Thymus (tissue), 14 donors: ENCODE measurements at places on chromosomes 1 and 21.

GRCh38 chr1:53117836-53118235, 24.6 kb downstream of the SLC1A7 start:
- no peak for DNase-seq

- DNase-seq, result no peak
Measured at GRCh38 chr1:147579532-147579931, 38.2 kb downstream of the BCL9 start.

GRCh38 chr1:177858332-177858821, 111.5 kb downstream of the SEC16B start:
- peak; percentile 1 for DNase-seq

DNA sequence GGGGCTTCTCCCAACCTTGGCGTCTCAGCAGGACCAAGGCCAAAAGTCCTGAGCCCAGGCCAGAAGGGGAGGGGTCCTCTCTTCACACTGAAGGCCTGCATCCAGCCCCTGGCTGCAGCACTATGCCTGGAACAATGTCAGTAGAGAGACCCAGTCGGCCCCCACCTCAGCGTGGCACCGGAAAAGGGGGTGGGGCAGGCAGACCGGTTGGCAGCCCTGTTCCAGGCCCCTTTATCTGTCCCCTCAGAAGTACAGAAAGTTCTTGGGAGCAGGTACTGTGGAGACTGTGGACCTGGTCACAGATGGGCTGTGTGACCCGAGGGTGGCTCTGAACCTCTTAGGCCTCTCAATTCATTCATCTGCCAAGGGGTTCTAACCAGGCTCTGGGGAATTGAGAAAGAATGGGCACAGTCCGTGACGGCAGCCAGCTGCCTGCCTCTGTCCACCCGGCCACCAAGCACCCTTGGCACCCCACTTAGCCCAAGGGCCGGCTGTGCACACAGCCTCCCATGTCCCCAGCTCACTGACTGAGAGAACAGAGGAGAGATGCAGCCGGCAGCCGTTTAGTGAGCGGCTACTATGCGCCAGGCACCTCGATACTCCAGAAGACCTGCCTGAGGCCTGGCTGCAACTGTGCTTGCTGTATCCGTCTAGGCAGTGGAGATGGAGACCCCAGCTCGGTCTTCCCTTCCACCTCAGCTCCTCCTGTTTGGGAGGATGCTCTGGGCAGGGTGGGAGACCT, 23.9 kb downstream of the RUNX3 start:
- DNase-seq, result no peak
